IMR-90 (cell line): ENCODE measurements at places on chromosomes 16 and 17. TPM values are rescaled to one million over a fixed set of nuclear protein-coding genes. Genes with fewer than 3 reads are reported as not detected.

Gene PYY
- total RNA-seq, result not detected in 2 replicates

Gene KRTAP4-4
- not detected in 2 replicates for total RNA-seq

Gene CD300LB
- not detected in 2 replicates for total RNA-seq

Gene PPP1R1B
- total RNA-seq, result not detected in 2 replicates

Gene MILR1
- 0.36 and 0.56 TPM in 2 replicates for total RNA-seq

Gene FBXW10
- total RNA-seq, result not detected in 2 replicates

Gene HSF4
- 0.54 and 0.83 TPM in 2 replicates for total RNA-seq

GRCh38 chr17:16943541-16944333 is 28.2 kb downstream of the TNFRSF13B start:
- no peak for DNase-seq

- DNase-seq, result no peak
Observed at GRCh38 chr16:54318941-54319340, 32.4 kb upstream of the IRX3 start.

DNA sequence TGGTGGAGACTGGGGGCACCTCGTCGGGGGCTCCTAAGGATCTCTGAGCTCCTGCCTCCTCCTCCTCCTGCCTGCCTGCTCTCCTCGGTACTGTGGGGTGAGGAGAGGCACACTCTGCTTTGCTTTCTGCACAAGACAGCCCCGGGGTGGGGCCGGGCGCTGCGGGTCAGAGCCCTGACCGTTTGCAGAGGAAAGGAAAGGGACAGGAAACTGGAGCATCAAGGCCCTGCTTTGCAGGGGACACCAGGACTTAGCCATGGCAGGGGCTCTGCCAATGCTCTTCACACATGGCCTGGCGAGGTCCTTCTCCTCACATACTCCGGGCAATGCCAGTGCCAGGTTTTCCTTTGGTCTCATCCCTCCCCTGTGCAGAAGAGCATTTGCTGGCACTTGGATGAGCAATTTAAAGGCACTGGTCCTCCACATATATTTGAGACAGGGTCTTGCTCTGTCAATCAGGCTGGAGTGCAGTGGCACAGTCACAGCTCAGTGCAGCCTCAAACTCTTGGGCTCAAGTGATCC is 23.8 kb upstream of the DOC2B start:
- DNase-seq, result no peak

DNA sequence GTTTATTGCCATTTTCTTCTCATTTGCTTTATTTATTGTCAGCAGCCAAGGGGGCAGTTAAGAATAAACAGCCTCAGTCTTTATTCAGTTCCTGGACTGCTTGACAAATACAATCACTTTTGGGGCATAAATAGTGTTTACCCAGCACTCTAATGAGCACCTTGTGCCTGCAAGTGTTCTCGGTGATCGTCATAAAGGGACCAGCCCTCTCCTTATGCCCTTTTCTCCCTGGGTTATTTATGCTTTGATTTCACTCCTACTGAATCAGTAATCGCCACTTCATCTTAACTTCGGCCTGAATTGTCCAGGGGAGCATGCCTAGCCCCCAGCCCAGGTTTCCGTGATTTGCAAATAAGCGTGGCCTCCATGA is 55.7 kb upstream of the CACNG5 start:
- DNase-seq, result no peak

DNA sequence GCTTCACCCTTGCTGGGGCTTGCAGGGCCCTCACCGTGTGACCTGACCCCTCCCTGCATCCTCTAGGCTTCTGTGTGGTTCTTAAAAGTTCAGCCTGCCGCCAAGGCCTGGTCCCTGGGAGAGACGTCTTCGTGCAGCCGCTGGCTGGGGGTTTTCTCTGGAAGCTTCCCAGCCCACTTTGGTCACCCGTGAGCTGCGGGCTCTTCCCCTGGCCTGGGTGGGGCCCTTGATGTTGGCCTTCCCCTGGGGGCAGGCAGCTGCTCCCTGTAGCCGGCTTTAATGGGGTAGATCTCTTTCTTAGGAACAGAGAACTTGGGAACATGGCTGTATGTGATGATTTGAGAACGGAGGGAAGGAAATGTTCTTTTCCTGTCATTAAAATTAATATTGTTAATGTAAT is 32.7 kb downstream of the ZNF750 start:
- DNase-seq, result no peak

- no peak for DNase-seq
Observed at GRCh38 chr17:81298325-81298990, 3.4 kb upstream of the SLC38A10 start.

GRCh38 chr17:6120351-6120750 is 50.2 kb downstream of the WSCD1 start:
- no peak for DNase-seq

DNA sequence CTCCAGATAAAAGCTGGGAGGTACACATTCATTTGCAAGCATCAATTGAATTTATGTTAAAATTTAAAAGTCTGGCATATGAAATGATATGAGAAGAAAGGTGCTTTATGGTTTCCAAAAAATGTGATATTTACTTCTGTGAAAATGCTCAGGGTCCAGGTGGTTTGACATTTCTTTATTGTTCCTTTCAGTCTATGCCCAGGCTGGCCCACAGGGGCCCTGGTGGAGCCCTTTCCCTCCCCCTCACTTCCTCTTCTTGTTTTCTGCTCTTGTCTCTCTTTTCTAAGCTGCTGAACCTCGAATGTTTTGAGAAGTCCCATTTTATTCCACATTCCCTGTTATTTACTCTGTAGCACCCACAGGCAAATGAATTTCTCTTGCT is 127.8 kb downstream of the HS3ST3B1 start:
- DNase-seq, result no peak

DNA sequence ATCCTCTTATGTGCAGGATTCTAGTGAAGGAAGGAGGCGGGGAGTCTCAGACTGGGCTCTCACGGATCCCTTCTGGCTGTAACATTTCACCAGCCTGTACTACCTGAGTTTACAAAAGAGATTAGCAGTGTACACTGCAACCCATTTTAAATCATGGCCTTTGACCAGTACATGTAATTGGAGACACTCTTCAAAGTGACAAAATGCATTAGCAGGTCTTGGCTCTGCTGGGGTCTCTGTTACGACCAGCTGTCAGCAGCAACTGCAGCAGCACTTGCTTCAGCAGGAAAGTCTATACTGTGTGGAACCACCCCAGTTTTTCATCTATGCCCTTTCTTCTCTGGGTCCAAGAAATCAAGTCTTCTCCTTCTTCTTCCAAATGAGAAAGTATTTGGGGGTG is 322.8 kb upstream of the ASIC2 start:
- DNase-seq, result no peak

DNA sequence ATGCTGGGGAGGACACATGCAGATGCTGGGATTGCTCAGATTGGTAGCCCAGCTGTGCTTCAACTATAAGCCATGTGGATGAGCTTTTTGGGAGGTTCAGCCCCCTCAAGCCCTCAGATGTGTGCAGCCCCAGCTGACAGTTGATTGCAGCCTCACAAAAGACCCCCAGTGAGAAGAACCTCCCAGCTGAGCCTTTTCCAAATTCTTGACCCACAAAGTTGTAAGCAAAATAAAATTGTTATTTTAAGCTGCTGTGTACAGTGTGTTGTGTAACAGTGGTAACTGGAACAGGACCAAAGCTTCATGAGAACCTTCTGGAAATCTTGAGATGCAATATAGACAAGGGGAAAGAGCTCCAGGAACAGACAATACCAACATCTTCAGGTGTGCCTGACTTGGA is 156.8 kb upstream of the IRX3 start:
- DNase-seq, result no peak

DNA sequence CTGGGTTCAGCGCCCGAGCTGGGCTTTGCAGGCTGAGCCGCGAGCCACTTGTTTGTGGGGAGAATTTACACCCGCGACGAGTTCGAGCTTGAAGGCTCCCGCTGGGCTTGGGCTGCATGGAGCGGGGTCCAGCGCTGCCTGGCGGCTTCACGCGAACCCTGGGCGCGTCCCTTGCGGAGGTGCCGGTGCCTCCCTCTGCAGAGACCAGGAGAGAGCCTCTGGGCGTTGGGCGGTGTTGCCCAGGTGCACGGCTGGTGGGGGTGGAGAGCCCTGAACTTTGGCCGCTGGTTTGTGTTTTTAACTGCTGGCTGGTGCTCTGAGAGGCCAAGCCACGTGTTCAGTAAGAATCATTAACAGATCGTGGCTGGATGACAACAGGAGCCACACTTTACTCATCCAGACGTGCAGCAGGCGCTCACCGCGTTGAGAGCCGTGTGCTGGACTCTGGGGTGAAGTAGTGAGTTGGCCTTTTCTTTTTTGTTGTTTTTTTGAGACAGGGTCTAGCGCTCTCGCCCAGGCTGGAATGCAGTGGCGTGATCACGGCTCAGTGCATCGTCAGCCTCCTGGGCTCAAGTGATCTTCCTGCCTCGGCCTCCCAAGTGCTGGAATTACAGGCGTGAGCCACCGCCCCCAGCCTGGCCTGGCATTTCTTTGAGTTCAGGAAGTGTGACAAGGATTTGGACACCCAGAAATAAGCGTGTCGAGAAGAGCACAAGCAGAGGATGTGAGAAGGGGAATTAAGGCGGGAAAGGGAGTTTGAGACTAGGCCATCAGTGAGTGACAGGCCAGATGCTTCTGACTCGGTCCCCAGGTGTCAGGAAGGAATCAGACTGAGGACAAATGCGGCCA is 827 bp downstream of the CDK10 start:
- peak; percentile 52 for DNase-seq

GRCh38 chr16:3654249-3654991 is at the start of gene DNASE1:
Gene DNASE1 (plus strand): TSS chr16:3654691. CDS start chr16:3655374, 683 bp downstream.
- DNase-seq, result peak; percentile 36

- no peak for DNase-seq
Observed at GRCh38 chr17:6570731-6571451, 14.5 kb upstream of the PITPNM3 start.

DNA sequence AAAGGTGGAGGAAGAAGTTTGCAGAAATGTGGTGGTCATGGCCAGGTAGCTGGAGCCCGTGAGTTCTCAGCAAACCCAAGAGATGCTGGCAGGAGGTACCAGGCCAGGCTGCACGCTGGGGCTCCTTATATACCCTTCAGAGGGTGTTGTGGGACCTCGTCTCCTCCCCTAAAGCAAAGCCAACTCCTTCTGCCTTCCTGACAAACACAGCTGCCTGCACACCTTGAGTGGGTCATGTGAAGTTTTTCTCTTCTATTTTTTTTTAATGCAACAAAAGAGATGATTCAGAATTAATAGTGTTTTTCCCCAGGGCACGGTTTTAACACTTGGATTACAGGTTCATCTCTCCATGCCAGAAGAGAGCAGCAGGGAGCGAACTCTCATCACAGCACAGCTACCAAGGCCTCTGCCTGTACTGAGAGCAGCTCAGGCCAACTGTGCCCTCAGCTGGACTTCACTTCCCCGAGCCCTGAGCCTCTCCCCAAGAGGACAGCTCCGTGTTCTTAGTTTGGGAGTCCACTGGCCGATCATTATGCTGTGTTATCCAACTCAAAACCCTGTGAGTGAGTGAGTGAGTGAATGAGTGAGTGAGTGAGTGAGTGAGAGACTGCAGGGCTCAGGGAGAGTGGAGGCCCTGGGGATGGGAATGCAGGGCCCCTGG is at the start of gene KRT15:
TSS of gene KRT15 (minus strand) at position 102 of the 661 bp plus-strand sequence. CDS start at position 39, 63 bp downstream.
- peak; percentile 28 for DNase-seq
